KBM-7 (cell line): ENCODE measurements at places on chromosomes 3 and 15.

DNA sequence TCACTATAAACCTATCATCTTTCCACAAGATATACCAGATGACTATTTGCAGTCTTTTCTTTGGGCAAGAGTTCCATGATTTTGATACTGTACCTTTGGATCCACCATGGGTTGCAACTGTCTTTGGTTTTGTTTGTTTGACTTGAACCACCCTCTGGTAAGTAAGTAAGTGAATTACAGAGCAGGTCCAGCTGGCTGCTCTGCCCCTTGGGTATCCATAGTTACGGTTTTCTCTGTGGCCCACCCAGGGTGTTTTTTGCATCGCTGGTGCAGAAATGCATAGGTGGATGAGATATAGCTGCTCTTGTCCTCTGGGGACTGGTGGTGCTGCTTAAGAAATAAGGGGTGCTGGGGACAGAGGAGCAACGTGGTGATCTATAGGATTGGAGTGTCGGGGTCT, 33.8 kb downstream of the CHDH start:
- no peak for DNase-seq

- no peak for DNase-seq
These were observed 380.3 kb upstream of the THBS1 start for GRCh38 chr15:39200586-39200985.

GRCh38 chr3:128841926-128842920, 37.2 kb upstream of the ACAD9 start:
- no peak for DNase-seq

DNA sequence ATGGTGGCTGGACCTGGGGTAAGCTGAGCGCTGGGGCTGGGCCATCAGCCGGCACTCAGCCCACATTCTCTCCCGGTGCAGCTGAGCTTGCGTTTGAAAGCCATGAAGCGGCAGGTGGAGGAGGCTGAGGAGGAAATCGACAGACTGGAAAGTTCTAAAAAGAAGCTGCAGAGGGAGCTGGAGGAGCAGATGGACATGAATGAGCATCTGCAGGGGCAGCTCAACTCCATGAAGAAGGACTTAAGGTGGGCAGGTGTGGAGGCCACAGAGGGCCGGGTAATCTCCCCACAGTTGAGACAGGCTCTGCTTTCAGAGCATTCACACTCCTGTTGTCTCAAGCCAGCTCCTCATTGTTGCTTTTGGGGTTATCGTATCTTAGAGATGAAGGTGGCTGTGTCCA, 45.7 kb upstream of the MYZAP start:
- DNase-seq: no peak

- no peak for DNase-seq
These were observed 394.5 kb upstream of the CFAP20DC start for GRCh38 chr3:59444294-59444671.

- no peak for DNase-seq
These were observed 5.5 kb downstream of the PAQR5 start for GRCh38 chr15:69304182-69304545.

DNA sequence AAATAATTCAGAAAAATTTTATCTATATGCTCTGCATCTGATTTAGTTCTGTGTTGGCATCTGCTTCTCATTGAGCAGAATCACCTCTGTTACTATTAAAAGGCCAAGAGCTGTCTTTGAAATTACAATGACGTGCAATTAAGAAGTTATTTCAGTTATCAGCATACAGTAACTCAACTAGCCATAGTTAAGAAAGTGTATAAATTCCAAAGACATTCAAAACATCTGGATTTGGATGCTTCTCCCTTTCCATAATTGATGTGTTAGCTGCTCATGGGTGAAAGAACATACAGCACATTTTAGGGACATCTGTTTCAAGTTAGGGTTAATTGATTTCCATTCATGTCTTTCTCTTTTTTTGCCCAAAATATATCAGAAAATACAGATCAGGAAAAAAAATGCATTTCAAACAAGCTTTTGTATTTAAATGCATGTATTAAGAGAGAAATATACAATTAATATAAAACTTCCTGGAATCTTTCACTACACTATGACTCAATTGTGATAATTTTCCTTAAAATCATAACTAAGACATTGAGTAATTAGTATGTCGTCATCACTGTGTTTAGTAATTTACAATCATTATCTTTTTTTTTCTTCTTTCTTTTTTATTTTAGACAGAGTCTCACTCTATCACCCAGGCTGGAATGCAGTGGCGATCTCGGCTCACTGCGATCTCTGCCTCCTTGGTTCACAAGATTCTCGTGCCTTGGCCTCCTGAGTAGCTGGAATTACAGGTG, 82.7 kb upstream of the MBNL1 start:
- DNase-seq: no peak

- DNase-seq: no peak
These were observed 5.2 kb upstream of the C3orf85 start for GRCh38 chr3:109131276-109131675.

DNA sequence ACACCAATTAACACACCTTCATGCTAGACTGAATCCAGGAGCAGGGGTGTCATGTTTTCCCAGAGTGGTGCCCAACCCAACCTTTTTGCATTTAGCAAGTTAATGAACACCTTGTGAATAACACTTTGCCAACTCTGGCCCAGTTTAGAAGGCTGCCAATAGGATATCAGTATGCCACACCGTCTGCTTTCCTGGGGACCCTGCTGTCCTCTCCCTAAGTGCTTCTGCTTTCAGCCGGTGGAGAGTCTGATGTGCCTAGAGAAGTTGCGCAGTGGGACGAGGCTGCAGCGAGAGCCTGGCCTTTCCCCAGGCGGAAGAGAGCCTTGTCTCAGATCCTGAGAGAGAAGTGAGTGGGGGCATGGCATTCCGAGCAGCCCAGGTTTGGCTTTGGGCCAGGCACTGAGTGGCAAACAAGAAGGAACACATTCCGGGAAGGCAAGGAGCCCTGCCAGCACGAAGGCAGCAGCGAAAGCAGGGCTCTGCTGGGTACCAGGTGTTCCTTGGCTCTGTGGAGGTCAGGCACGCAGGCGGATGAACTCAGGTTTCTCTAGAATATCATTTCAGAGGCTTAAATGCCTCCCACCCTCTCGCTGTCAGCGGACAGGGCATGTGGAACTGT, 36.9 kb downstream of the SENP8 start:
- no peak for DNase-seq

- DNase-seq: no peak
These were observed 541 bp downstream of the RPS27L start for GRCh38 chr15:63156755-63157117.

- peak; percentile 47 for DNase-seq
These were observed 76.2 kb downstream of the TGFBR2 start for GRCh38 chr3:30682434-30683155.

DNA sequence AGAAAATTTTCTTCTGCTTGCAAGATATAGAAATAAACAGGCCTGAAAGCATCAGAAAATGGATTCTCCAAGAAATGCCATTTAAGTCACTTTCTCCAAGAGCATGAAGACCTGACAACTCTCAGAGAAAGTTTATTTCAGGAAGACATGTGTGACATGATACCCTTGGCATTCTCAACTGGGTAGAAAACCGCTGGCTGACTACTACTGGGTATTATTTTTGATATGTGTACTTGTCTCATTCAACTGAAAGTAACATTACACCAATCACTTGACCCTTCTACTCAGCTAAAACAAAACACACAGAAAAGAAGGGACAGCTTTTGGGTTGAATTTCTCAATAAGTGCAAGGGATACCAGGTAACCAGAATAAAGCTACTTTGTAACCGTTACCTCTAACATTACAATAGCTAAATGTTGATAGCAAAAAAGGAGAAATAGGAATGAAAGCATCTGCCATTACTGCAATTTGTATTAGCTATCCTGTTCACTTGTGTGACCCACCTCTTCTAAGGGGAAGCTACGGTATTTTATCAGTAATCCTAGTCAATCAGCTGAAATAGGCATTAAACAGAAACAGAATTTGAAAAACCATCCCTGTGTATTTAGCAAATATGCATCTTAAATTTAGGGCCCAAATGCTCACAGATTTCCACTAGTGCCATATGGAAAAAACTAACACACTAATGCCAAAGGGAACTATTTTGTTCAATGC, 7.3 kb downstream of the TRA2B start:
- DNase-seq: no peak

GRCh38 chr3:51708216-51708845, 1.5 kb downstream of the GRM2 start:
- DNase-seq: no peak
